Activated CD4-positive, alpha-beta T cell treated with anti-CD3 and anti-CD28 coated beads, Interleukin-2, amount 10 ng/mL, durations not matched to agents 24 days and 14 days (primary cell): ENCODE measurements at places on chromosomes 1 and 21. TPM values are rescaled to one million over a fixed set of nuclear protein-coding genes. Genes with fewer than 3 reads are reported as not detected.

Gene NEK2
- 18.0 and 18.2 TPM in 2 replicates for total RNA-seq

Gene SAMD11
- total RNA-seq, result not detected in 2 replicates

Gene ZCCHC17
- total RNA-seq, result 25.5 and 26.2 TPM in 2 replicates

Gene AXDND1
- total RNA-seq, result 0.21 TPM in 1 of 2 replicates, not detected in the other

Gene CHODL
- total RNA-seq, result not detected in 2 replicates

Gene TCP10L
- total RNA-seq, result 0.58 and 1.1 TPM in 2 replicates

Gene MYCL
- total RNA-seq, result 0.42 and 0.57 TPM in 2 replicates

Gene KCNN3
- 0.35 and 0.54 TPM in 2 replicates for total RNA-seq

Gene LHX4
- total RNA-seq, result not detected in 2 replicates

Gene EPHB2
- not detected in 2 replicates for total RNA-seq

Gene NES
- total RNA-seq, result 0.05 TPM in 2 replicates

Gene HEYL
- not detected in 2 replicates for total RNA-seq

Gene NPPA
- total RNA-seq, result not detected in 2 replicates

Gene TRPM2
- 9.1 and 9.8 TPM in 2 replicates for total RNA-seq

Gene MATN1
- 0.50 and 0.54 TPM in 2 replicates for total RNA-seq

Gene BARHL2
- total RNA-seq, result not detected in 2 replicates

Gene C1orf94
- not detected in 2 replicates for total RNA-seq

Gene ATP1A2
- total RNA-seq, result not detected in 2 replicates

Gene TRABD2B
- not detected in 2 replicates for total RNA-seq

Gene HTR6
- total RNA-seq, result not detected in 2 replicates

Gene KRTAP13-2
- not detected in 2 replicates for total RNA-seq
